Activated T-cell treated with anti-CD3 and anti-CD28 coated beads for 48 hours (primary cell): ENCODE measurements at places on chromosomes 4 and X.

- no peak for DNase-seq
These were observed 75.6 kb downstream of the BMP3 start for GRCh38 chr4:81106150-81106549.

- no peak for DNase-seq
These were observed 445.7 kb downstream of the SMARCA1 start for GRCh38 chrX:129077424-129078170.

GRCh38 chrX:150482537-150483206 lies 85.7 kb upstream of the MTM1 start:
- DNase-seq, result peak; percentile 34

- DNase-seq, result no peak
These were observed 773 bp downstream of the PRMT9 start for GRCh38 chr4:147683188-147683591.

DNA sequence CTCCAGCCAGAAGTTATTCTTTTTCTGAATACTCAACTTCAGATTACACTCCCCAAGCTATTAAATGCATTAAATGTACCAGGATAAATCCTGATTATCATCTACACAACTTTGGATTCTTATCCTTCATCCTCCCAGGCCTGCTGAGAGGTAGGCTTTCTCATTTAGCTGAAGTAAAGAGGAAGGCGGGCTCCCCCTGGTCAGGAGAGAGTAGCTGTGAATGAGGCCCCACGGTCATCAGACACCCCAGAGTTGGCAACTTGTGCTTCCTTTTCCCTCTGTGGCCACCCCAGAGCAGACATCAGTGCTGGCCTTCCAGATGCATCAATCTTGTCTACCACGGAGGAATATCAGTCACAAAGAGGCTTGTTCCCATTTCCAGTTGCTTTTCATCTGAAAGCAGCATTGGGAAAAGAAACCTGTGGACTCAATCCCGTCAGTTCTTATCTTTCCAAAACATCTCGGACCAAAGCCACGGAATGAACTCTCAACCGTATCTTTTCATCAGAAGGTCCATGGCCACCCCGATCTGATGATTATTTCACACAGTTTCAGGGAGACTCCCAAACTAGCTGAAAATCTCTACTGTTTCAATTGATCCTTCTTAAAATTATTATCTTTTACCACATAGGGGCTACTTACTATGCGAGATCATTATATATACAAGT lies 79.2 kb downstream of the FBXO8 start:
- DNase-seq, result no peak
